Stimulated activated CD8-positive, alpha-beta memory T cell treated with anti-CD3 and anti-CD28 coated beads, Interleukin-4, amount 100 ng/mL, for 1 hour (primary cell): ENCODE measurements at places on chromosomes 2 and 18.

DNA sequence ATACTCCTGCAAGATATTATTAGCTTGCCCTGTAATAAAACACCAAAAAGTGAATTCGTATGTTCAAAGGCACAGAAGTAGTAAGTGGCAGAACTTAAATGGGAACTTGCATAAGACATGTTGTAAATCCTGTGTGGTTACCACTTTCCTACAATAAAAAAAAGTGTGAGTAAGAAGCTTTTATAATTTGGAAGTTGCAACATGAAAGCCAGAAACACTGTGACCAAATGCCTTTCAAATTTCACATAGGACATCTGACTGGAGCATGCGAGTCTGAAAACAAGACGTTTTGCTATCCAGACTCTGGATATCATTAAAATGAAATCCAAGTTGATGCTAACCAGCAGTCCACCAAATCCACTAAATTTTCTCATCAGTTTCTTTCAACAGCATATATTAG lies 886.2 kb upstream of the NRXN1 start:
- no peak for DNase-seq

GRCh38 chr2:227507963-227508362 lies 36.0 kb downstream of the AGFG1 start:
- no peak for DNase-seq

DNA sequence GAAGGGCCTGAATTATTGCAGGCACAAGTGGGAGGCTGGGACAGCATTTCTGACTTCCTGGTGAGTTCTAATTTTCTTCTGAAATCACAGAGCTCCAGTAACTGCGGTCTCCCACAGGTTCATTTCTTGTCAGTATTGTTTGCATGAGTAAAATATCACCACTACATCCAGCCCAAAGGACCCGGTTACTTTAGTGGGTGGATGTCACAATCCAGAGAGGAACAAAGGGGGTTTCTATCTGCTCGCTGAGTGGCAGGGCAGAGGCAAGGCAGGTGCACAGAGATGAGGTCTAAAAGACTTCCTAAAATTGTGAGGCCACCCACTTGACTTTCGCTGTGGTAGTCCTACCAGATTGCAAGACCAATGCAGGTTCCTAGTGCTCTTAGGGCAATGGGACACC lies 800.4 kb upstream of the ID2 start:
- DNase-seq, result no peak

DNA sequence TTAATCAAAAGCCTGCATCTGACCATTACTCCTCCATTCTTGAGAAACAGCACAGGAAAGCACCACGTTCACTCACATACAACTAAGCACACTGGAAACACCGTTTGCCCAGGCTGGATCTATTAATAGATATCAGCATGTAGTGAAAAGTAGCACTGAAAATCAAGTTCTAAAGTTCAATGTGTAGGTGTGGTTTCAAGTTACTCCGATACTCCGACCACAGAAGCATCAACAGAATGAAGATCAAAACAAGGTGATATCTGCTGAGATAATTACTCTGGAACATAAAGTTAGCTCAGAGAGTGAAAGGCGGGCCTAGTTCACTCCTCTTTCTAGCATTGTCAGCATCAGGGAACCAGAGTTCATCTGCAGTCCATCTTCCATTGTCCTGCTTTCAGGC lies 1367.4 kb upstream of the ACVR2A start:
- no peak for DNase-seq

DNA sequence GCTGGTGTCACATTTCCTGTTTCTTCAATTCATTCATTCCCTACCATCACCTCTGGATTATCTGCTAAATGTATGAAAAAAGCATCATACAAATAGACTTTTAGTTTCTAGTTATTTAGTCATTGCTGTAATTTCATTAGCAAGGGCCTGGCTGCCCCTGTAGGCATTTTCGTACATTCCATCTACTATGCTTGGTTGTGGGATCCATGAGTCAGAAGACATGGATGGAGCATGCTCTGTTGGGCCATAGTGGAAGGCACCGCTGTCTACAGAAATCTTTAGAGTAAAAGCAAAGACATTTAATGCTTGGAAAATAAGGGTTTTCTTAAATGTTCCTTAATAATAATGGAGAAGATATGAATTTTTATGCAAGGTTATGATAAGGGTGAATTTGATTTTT lies 324.8 kb upstream of the MEIS1 start:
- DNase-seq, result no peak

GRCh38 chr2:41216978-41217377 lies 765.1 kb upstream of the SLC8A1 start:
- DNase-seq, result no peak

GRCh38 chr2:157840568-157841156 lies 35.5 kb downstream of the ACVR1 start:
- DNase-seq, result no peak

DNA sequence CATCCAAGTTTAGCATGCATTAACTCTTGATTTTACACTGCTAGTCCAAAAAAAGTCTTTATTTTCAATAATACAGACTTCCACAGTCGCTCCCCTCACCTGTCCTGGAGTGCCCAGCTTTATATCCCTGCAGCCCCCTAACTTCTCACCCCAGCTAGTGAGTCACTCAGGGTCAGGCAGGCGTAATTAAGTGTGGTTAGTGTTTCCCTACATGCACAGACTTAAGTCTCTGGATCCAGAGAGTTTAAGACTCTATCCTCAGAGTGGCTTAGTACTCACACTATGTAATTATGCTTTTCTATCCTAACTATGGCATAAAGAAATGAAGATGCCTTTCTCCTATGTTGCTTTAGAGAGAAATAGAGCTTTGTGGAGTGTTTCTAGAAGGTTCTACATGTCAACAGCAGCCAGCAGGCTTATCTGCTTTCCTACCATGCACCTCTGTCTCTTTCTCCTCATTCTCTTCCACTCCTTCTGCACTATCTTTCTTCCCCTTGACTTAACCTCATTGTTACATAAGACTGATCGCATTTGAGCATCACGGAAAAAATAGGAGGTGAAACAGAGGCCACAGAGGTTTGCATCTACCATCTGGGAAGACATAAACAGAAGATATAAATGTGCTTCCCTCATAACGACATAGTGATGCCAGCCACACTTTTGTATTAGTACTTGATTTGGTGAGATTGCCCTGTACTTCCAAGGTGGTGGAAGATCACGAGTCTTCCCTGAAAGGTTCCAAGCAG lies 34.4 kb upstream of the PMAIP1 start:
- no peak for DNase-seq

- DNase-seq, result no peak
Observed at GRCh38 chr18:10442551-10442971, 11.9 kb upstream of the APCDD1 start.

GRCh38 chr2:209808521-209808920 lies 36.9 kb downstream of the UNC80 start:
- DNase-seq, result no peak

GRCh38 chr2:173715441-173715840 lies 249.7 kb downstream of the SP3 start:
- no peak for DNase-seq

GRCh38 chr18:76823161-76823538 lies 793 bp downstream of the ZNF236 start:
- DNase-seq, result no peak

- no peak for DNase-seq
Observed at GRCh38 chr18:2091937-2092336, 479.4 kb downstream of the METTL4 start.

DNA sequence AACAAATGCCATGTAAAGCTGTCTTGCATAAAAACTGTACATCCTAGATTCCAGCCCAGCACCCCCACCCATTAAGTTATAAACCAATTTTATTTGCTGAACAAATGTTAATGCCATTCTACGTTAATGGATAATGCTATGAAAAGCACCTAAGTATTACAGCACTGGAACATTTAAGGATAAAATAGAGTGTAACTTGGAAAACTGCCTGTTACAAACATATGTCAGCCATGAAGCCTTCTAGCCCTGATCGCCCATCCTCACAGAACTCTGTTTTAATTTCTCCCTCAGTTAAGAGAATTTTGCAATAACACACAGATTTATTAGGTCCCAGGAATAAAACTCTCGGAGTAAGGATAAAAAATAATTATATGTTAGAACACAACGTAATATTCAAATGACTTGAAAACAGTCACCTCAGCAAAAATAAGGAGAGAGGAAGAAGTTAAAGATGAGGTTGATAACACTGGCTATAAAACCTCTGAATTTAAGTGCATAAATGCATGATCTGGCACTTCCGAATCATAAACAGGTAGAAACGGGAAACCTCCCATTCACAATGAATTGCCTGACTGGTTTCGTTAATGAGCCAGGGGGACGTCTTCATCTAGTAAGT lies 308.7 kb downstream of the AFF3 start:
- no peak for DNase-seq

GRCh38 chr2:122639176-122639575 lies 883.7 kb downstream of the TSN start:
- DNase-seq, result no peak

DNA sequence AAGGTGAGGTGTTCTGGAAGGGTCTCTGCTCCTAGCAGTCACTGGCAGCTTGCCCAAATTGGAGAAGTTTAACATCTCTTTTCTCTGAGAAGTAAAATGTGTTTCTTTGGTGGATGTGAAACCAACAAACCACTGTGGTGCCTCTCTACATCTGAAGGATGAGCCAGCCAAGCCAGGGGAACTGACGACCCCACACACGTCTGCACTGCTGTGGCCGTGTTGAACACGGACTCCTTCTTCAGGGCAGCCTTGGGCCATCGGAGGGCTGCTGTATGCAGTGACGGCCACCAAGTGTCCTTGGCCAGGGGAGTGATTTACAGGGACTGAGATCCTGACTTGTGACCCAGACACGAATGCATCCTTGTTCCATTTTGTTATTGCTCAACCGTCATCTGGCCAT lies 207.8 kb downstream of the ACKR3 start:
- DNase-seq, result no peak

- DNase-seq, result no peak
Observed at GRCh38 chr2:12712881-12713280, 3.9 kb upstream of the TRIB2 start.

DNA sequence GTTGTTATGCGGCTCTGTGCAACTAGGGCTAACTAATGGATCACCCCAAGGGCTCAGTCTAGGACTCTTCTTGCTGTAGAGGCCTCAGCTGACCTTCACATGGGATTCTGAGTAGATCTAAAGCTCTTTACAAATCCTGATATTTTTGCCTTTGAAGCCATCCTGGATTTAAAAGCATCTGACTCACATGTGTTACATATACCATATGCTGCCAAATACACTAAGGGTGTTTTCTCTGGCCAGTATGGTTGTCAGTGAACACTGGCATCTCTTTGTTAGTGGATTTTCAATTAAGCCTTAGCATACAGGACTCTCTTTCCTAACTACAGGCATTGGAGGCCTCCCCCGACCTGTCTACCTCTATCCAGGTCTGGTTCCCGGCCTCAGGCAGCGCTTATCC lies 992.8 kb upstream of the FANCL start:
- no peak for DNase-seq

- DNase-seq, result no peak
Observed at GRCh38 chr2:49255409-49255971, 101.2 kb upstream of the FSHR start.

DNA sequence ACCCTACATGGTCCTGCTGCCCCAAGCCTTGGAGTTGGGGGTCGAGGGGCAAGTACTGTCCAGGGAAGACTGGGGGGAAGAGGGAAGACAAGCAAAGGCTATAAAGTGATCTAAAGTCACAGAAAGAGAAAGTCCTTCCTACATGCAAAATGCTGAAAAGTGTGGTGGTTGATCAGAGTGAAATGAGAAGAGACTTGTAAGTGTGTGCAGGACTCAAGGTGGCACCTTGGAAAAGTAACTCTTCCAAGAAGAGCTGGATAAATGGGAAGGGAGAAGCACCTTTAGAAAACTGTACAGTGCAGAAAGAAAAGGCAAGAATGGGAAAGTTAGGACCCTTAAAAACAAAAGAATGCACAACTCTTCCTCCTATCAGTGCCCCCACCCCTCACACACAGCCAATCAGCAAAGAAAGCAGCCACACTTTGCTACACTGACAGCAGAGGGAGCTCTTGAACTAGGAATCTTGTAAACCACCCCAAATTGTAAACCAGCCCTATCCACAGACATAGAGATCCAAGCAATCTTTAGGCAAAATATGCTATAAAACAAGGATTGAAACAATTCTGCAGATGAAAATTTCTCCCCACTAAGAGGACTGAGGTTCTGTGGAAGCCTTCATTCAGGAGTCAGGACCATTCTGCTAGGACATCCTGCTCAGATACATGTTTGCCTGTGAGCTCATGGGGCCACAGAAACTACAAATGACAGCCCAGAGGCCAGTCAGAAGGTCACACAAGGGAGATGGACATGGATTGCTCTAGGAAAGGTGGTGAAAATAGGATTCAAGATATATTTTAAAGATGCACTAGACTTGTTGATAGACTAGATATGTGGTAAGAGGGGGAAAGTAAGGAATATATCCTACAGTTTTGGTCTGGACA lies 146.4 kb downstream of the FTCDNL1 start:
- DNase-seq, result no peak

GRCh38 chr2:40746191-40746590 lies 294.3 kb upstream of the SLC8A1 start:
- DNase-seq, result no peak

DNA sequence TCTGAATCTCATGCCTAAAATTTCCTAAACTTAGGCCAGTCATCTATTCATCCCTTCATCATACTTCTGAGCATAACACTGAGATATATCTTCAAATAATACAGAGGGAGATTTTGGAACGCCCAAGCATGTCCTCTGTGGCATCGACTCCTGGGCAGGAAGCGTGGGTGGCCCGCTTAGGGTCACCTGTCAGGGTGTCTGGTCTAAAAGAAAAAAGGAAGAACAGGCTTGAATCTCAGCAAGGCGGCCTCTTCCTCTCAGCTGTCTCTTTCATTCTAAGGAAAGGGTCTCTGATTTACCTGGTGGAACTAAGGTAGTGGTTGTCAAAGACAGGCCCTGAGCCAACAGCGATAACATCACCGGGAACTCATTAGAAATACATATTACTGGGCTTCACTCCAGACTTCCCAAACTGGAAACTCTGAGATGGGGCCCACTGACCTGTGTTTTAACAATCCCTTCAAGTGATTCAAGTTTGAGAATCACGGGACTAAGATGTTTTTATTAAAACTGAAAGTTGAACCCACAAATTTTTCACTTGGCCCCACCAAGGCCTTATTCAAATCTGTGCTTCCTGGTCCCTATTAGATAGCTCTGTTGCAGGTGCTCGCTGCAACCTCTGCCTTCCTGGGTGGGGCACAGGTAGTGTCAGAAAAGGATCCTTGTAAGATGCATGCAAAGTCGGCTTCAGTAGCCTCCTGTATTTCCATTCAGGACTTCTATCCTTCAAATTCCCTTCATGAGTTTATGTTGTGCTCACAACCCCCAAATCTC lies 162.3 kb upstream of the CCDC68 start:
- DNase-seq, result no peak

GRCh38 chr2:148560496-148560895 lies 84.1 kb upstream of the EPC2 start:
- DNase-seq, result no peak

DNA sequence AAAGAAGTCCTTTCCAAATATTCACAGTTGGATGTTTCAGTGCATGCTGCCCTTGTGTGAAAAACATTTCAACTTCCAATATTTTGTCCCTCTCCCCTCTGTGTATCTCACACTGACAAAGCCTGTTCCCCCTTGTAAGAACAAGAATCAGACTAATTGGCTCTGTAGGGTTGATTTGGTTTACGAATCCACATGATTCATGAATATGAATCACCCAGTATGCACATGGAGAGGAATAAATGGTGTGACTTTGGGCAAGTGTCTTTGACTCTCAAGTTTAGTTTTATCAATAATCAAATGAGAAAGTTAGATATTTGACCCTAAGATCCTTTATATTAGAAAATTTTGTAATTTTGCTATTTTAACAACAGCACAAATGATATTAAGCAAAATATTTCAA lies 9.3 kb upstream of the CDH20 start:
- DNase-seq, result no peak

GRCh38 chr2:85330839-85331636 lies 3.2 kb upstream of the TGOLN2 start:
- DNase-seq, result no peak

- DNase-seq, result no peak
Observed at GRCh38 chr2:20371323-20372025, 20.8 kb upstream of the PUM2 start.
